ENCODE measurements at places on chromosomes 4 and X. TPM values are rescaled to one million over a fixed set of nuclear protein-coding genes. Genes with fewer than 3 reads are reported as not detected.

The CSN1S1 gene
- not detected for total RNA-seq

The AFAP1 gene
- 43.6 TPM for total RNA-seq

The P2RY4 gene
- not detected for total RNA-seq

The LYAR gene
- total RNA-seq = 12.4 TPM

The ARMCX1 gene
- total RNA-seq = 35.3 TPM

The GAGE12E gene
- total RNA-seq = not detected

The KCTD8 gene
- total RNA-seq = 0.54 TPM

The NHS gene
- 1.7 TPM for total RNA-seq

- no peak for DNase-seq
These were observed 214.2 kb downstream of the RBMX2 start for GRCh38 chrX:130615941-130616340.

GRCh38 chrX:132367984-132368383, 120.9 kb downstream of the MBNL3 start:
- no peak for DNase-seq

DNA sequence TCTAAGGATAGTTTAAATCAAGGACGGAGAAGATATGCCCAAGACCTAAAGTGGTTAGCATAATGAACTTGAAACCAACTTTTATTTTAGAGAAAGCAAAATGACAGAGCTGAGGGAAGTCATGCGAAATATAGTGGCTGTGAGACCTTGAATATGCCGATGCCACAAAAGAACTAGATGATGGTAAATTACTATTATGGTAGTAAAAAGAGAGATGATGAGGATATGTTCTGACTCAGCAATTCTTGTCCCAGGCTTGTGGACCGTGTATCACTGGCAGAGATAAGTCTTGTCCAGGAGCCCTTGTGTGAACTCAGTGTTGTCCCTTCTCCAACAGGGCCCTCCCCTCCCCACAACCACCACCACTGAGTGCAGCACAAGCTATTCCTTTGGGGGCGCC, 1605.6 kb upstream of the TENM3 start:
- DNase-seq = no peak

GRCh38 chr4:104421566-104421965, 73.1 kb downstream of the CXXC4 start:
- no peak for DNase-seq

GRCh38 chr4:7546809-7547367, 112.2 kb upstream of the PSAPL1 start:
- DNase-seq = no peak

DNA sequence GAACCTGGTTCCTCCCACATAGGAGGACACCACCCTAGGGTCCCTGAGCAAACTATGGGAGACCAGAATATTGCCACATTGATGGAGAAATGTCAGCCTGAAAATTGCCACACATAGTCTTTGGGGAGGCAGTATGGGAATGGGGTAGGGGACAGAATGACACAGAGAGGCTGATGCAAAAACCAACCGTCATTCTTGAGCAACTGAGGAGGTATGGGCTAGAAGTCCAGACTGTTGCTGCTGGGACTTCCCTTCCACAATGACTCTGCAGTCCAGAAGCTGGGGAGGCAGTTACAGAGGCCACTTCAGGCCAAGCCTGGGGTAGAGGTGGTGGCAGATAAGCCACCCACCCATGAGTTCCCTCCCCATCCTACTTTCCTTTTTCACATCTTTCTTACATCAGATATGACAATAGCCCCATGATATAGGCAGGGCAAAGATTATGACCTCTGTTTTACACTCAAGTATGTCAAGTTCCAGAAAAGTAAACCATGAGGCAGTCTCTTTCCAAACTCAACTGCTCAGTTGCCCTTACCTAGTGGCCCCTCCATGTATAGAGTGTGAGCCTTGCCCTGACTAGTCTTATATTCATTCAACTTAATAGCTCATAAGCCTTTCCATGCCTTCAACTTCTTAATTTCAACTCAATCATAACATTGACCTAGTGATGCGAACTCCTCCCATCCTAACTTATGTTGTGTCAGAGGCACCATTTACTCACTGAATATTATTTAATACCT, 41.7 kb downstream of the VSIG4 start:
- no peak for DNase-seq

- DNase-seq = no peak
These were observed 180.1 kb downstream of the SMIM20 start for GRCh38 chr4:26094076-26094475.

DNA sequence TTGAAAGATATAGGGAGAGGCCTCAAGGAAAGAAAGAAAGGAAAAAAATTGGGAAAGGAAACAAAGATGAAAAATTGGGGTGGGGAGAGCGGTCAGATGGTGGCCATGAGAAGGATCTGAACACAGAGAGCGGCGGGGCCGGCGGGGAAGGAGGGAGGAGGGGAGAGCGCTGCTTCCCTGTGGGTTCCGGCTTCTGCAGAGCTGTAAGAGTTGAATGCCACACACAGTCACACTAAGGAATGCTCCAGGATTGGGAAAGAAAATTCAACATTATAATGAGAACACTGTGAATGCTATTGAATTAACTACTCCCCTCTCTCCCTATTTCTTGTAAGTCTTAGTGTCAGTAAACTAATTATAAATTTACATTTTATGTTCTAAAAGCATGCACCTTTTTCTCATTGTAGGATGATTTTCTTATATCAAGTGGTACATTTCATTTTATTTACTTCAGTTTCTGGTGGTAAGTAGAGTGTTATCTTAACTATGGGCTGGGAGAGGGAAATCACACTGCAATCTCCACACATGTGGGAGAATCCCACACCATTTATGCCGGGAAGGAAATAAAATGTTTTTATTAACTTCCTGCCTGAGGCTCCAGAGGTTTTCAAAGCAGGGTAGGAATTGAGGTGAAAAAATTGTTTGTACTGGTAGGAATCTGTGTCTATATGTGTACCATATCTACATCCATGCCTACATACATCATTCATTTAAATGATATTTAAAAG, 904 bp downstream of the F11 start:
- no peak for DNase-seq

DNA sequence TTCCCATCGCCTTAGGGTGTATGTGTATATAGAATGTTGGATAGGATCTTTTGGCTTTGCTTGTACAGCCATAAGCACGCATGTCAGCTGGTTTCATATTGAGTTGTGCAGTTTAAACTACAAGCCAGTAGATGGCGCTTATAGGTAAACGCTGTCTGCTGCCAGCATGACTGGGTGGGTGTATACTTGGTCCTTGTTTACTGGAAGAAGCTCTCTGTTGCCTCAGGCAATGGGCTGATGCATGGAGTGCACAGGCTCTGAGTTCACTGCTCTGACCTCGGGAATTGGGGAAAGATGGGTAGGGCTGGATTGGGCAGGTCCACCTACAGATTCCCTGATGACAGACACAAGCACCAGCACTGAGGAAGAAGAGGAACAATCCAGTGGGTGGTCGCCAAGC, 831.5 kb downstream of the STIM2 start:
- DNase-seq = no peak

DNA sequence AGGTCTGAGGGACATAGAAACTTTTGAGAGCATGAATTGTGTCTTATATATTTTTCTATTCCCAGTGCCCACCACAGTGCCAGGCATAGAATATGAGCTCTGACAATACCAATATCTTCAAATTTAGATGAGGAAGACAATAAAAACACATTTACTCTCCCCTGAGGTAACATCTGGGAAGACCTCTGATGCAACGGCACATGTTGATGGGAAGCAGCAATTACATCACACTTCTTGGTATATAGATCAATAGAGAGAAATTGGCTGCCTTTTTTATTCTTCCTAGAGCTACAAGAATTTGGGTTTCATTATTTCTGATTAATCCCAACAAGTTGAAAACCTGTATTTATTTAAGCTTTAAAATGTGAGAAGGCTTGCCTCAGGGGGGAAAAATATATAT, 67.4 kb upstream of the SMAD1 start:
- DNase-seq = no peak

DNA sequence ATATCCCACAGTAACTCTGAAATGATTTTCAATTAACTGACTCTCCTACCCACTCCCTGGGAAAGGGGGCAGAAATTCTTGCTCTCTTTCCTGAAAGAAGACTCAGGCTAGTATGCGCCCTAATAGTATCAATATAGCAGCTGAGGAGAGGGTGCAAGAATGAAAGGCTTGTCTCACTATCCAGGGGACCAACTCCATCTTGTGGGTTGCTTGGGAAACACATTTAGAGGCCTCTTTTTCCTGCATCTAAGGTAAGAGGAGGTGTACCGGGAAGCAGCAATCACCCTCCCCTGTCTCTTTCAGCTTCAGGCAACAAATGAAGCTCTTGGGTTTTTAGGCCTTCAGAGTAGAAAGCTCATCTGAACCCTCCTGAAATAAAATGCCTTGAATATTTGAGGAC, 11.3 kb downstream of the TMEM255A start:
- DNase-seq = no peak

GRCh38 chrX:95903975-95904374, 780.7 kb upstream of the DIAPH2 start:
- no peak for DNase-seq

DNA sequence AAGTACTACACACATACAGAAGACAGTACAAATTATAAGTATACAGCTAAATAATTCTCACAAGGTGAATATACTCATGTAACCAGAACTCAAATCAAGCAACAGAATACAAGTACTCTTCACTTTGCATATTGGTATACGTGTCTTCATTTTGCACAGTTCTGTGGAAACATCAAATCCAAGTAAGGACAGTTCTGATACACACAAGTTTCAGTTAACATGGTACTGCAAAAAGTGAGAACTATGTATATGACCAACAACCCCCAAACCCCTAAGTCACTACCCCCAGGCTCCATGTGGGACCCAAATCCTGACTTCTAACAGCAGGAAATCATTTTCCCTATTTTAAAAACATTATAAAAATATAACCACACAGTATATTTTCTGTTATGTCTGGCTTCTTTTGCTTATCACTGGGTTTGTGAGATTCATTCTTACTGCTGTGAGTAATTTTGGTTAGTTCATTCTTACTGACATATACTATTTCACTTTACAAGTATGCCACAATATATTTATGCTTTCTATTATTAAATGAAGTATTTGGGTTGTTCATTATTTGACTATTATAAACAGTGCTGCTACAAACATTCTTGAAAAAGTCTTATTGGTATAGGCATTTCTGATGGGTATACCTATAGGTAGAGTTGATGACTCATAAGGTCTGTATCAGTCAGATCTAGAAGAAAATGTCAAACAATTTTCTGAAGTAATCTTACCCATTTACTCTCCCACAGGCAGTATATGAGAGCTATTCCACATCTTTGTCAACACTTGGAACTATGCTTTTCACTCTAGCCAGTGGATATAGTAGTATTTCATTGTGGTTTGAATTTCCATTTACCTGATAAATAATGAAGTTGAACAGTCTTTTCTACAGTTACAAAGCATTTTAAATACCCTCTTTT, 47.0 kb downstream of the SCLT1 start:
- no peak for DNase-seq

- no peak for DNase-seq
These were observed 236.6 kb upstream of the ANKRD50 start for GRCh38 chr4:124948976-124949597.

- no peak for DNase-seq
These were observed 74.1 kb downstream of the BANK1 start for GRCh38 chr4:101864660-101865059.

DNA sequence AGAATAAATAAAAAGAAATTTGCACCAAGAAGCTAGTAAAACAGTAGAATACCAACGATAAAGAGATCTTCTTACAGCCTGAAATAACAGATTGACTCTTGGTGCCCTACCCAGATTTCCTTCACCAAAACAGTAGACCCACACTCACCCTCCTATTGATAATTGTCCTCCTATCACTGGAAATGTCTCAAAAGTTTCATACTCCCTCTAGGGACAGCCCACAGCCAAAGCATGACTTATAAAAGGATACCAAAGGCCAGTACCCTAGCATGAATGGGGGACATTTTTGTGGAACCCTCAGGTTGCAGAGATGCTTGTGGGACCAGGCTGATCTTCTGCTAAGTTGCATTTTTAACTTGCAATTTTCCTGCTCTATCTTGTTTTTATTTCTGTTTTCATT, 104.1 kb downstream of the INPP4B start:
- no peak for DNase-seq

GRCh38 chrX:7244405-7244804, 96.5 kb upstream of the PUDP start:
- no peak for DNase-seq

GRCh38 chrX:152450076-152450475, 1.0 kb downstream of the GABRA3 start:
- no peak for DNase-seq

GRCh38 chrX:39174241-39174771, 373.0 kb downstream of the MID1IP1 start:
- no peak for DNase-seq

GRCh38 chrX:133323431-133323830, 91.9 kb downstream of the GPC4 start:
- DNase-seq = no peak

DNA sequence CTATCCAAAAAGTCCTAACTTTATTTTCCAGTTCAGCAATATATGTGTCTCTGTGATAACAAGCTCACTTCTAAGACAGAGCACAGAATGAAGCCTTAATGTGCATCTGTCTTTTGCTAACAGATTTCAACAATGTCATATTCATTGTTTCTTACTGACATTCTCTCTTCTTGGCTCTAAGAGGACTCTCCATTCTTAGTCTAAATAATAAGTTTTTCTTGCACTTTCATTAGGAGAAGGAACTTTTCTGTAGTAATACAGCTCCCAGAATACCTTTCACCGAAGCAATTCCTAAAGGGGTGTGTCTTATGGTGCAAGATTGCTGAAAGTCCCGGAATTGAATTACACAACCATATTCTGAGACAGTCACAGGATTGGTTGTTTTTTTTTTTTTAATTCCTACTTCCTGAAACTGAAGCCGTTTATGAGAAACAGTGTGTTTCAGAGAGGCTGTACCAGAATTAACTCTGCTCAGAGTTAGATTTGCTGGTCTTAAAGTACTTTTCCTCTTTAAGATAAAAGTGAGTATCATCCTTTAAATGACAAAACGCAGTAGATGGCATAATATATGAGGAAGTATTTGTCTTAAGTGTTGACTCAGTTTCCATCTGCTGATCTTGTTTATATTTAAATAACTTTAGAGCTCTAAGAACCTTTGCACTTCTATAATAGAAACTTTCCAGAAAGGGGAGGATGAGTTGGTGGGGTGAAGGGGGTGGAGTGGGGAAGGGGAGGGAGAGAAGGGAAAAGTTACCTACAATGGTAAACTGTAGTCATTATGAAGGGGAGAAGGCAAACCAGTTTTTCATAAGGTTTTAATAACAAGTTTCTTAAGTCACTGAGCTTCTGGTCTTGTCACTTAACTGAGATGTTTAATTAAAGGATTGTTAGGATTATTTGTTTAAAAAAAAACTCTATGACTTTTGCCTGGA, at the start of gene ALPK1:
ALPK1 (plus strand) TSS at position 421 of the 932 bp plus-strand sequence.
- no peak for DNase-seq

Measured in right cardiac atrium (tissue), 5 donors.